ENCODE measurements at places on chromosomes 1 and 21.

DNA sequence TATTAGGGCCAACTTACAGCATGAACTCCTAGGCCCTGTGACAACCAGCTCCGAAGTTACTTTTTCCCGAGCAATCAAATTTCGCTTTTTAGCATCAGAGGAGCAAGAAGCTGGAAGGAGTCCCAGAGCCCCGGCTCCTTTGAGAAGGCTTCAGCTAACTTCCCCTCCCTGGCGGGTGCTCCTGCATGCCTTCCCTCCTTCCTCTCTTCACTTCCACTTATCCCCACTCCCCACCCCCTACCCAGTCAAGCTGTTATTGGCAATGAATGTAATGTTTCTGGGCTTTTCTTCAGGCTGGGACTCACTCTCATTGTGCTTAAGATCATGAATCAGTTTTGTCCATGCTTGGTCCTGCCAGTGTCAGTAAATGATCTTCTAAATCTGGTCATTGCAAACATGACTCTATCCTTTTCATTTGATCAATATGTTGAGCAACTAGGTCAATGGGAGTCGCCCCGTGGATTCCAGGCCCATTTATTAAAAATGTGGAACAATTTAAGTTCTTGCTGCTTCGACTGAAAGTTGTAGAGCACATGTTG is 94.5 kb upstream of the TSPAN2 start:
- no peak for DNase-seq

GRCh38 chr1:235997049-235997448 is 67.8 kb downstream of the NID1 start:
- no peak for DNase-seq

DNA sequence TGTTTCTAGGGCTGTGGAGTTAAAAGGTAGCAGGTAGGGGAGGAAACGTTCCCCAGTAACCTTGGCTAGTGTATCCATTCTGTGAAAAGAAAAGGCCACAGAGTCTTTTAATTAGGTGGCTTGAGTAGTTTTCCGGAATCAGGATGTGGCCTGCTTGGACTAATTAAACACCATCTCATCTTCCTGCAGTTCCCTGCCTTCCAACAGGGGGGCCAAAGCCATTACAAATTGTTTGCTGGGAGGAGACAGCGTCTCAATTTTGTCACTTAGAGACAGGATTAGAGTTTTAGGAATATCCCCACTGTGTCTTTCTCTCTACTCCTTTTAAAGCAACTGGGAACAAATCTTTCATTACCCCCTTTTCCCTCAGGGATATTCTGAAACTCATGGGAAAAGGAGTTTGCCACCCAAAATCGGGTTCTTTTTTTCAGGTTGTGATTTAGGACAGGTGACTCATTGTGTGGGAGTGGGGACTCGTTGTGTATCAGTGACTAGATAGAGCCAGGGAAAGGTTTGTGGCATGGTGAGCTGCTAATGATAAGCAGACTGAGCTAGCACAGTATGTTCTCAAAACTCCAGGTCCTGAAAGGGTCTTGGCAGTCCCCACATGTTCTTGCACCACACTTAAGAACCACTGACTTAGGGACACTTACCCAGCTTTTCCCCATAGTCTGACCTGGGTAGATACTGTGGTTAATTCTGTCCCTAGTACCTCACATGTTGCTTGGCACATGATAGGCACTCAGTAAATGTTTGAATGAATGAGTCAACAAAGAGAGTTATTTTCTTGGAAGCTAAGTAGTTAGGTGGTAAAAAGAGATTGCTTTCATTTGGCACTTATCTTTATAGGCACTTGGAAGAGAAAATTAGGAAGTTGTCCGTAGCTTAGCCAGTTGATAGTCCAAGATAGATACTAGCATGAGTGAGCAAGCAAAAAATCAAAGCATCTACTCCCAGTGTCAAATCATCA is 22.5 kb downstream of the INTS3 start:
- no peak for DNase-seq

- DNase-seq = peak; percentile 24
These were observed 36.3 kb upstream of the PCBP3 start for GRCh38 chr21:45607021-45607908.

DNA sequence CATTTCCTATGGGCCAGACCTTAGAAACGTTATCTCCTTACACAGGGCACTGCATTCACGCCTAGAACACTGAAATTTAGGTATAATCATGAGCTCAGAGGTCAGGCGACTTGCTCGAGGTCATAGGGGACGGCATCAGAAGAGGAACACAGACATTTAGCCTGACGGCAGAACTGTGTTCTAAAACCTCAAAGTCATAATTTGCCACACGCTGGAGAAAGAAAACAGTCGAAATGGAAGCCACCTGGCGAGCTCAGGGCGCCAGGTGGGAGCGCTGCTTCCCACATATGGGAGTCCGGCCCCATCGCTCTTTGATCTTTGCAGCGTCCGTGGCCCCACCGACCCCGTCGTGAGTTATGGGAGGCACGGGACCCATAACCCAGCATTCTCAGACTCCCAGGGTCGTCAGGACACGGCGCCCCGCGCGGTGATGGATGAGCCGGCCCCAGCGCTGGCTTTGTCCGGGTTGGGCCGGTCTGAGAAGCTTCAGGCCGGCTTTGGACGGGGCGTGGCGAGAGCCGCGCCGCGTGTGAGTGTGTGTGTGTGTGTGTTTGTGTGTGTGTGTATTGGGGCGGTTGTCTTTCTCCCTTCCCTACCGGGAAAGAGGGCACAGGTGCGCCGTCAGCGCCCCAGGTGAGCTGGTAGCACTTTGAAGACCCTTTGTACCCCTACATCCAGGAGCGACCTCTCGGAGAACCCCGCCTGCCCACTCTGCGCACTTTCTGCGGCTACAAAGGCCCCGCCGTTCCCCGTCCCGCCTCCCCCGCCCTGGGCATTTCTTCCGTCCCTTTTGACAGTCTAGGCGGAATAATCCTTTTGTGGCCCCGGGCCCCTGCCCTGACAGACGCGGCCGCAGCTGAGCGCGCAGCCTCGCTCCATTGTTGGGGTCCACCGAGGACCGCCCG is 861 bp upstream of the DRAXIN start:
- no peak for DNase-seq

Data from RWPE1 (cell line).